ENCODE measurements at places on chromosomes 1 and 21. TPM values are rescaled to one million over a fixed set of nuclear protein-coding genes. Genes with fewer than 3 reads are reported as not detected.

Gene ILDR2
- not detected for total RNA-seq

Gene SLC22A15
- total RNA-seq: 51.2 TPM

Gene OXCT2
- total RNA-seq: 1.7 TPM

Gene RUNX3
- 0.42 TPM for total RNA-seq

Gene SV2A
- total RNA-seq: 4.0 TPM

Gene COL11A1
- 16.0 TPM for total RNA-seq

Gene CD244
- total RNA-seq: not detected

Gene C1orf87
- total RNA-seq: not detected

Gene ZC3H12A
- 26.2 TPM for total RNA-seq

Gene LAD1
- total RNA-seq: 101 TPM

Gene FLG2
- total RNA-seq: not detected
